ENCODE measurements at places on chromosomes 5 and 9.

DNA sequence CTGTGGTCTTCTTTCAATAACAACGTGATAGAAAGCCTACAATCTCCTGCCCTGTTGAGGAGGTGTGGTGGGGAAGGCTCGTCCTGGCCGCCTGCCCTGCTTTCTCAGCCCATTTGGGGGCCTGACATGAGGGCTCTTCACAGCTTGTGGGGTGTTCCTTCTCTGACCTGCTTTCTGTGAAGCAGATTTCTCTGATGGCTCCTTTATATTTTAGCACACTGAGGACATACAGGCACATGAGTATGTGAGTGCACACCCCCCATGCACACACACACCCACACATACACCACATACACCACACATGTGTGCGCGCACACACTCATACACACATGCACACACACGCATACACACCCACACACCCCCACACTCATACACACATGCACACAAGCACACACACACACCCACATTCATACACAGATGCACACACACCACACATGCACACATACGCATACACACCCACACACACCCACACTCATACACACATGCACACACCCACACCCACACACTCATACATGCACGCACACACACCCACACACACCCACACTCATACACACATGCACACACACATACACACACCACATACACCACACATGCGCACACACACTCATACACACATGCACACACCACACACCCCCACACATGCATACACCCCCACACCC, 117.5 kb downstream of the COL5A1 start:
- DNase-seq, result no peak

- DNase-seq, result no peak
Observed at GRCh38 chr5:9724707-9725106, 94.6 kb upstream of the TAS2R1 start.

DNA sequence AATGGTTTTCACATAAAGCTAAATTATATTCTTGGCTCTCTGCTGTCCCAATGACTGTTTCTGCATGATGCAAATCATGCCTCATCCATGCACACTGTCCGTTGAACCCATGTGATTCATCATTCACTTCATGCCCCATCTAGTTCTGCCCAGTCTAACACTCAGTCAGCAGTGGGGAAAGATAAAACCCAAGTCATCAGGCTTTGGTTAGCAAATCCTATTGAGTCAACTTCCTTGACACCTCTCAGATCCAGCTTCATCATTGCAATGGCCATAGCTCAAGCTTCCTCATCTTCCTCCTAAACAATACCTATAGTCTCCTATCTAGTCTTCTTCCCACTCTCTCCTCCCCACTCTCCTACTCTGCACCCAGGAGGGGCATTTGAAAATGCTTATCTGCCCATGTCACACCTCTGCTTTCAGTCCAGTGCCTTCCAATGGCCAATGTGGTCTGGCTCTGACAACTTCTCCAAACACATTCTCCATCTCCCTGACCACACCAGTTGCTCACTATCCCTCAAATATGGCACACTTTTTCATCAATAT, 266.0 kb upstream of the TRIM32 start:
- no peak for DNase-seq

DNA sequence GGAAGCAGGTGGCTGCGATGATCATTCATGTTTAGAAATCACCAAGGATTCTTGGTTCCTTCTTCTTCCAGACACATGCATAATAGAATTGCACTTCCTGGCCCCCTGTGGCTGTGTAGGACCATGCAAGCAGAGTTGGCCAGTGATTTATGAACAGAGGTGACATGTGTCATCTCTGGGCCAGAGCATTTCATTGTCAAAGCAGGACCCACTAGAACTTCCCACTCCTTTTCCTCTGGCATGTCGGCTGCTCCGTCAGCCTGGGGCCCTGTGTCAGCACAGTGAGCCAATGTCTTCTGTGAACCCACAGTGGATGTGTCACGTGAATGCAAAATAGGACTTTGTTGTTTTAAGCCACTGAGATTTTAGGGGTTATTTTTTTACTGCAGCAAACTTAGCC, 59.2 kb downstream of the HSD17B3 start:
- peak; percentile 23 for DNase-seq

GRCh38 chr9:127283917-127284497, 19.4 kb downstream of the GARNL3 start:
- DNase-seq, result peak; percentile 65

- DNase-seq, result no peak
Observed at GRCh38 chr5:24645483-24645882, 705 bp upstream of the CDH10 start.

DNA sequence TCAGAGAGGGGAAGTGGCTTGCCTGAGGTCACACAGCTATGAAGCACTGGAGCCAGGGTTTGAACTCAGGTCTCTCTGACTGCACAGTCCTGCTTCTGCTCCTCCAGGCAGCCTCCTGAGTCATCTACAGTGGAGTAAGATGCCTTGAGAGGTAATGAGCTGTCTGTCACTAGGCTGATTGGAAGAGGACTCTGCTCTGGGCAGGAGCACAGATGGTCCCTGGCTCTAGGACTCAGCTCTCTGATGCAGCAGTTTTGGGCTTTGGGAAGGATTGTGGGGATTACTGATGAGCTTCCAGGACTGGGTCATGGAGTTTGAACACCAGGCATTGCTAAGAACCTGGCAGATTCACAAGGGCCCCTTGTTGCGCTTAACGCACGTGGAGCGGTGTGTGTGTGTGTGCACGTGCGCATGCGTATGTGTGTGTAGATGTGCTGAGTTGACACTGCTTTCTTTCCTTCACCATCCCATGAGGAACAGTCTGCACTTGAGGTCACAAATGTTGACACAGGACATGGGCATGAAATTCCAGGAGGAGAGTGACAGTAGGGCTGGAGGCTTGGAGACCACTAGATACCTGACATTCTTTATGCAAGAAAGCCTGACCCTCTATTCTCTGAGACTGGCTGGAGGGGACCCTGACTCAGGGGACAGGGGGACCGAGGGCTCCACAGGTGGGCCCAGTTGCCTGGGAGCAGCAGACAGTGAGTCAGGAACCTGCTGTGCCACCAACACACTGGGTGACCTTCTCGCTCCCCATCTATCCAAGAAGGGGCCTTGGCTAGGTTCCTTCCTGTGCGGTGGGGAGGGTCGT, 170.5 kb downstream of the RGS3 start:
- no peak for DNase-seq

- DNase-seq, result no peak
Observed at GRCh38 chr5:158753354-158753753, 346.4 kb downstream of the EBF1 start.

DNA sequence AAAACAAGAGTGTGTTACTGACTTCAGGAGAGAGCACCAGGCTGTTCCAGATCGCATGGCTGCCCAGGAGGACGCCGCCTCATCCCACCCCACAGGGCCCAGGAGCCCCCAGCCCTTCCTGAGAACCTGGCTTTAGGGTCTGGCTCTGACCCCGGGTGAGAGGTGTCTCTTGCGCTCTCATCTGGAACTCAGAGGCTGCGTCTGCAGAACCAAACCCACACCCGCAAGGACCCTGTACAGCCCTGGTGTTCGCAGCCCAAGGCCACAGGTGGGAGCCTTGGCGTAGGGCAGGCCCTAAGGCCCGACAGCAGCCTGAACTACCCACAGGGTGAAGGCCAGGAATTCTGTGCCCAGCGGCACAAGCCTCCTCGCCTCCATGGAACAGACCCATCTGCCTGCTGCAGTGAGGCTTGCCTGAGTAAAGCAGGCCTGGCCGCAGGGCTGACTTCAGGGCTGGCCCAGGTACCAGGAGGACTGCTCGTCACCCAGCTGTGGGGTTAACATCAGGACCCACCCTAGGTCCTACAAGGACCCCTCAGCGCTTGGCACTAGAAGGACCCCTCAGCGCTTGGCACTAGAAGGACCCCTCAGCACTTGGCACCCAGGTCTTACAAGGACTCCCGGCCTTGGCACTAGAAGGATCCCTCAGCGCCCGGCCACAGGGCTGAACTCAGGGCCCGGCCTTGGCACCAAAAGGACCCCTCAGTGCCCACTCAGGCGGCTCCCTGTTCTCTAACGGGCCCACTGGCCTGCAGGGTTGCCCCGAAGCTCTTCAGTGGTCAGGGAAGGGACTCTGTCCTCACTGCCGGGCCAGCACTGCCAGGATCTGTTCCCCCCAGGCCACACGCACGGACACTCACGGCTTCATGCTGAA, 48.2 kb downstream of the NKD2 start:
- no peak for DNase-seq

DNA sequence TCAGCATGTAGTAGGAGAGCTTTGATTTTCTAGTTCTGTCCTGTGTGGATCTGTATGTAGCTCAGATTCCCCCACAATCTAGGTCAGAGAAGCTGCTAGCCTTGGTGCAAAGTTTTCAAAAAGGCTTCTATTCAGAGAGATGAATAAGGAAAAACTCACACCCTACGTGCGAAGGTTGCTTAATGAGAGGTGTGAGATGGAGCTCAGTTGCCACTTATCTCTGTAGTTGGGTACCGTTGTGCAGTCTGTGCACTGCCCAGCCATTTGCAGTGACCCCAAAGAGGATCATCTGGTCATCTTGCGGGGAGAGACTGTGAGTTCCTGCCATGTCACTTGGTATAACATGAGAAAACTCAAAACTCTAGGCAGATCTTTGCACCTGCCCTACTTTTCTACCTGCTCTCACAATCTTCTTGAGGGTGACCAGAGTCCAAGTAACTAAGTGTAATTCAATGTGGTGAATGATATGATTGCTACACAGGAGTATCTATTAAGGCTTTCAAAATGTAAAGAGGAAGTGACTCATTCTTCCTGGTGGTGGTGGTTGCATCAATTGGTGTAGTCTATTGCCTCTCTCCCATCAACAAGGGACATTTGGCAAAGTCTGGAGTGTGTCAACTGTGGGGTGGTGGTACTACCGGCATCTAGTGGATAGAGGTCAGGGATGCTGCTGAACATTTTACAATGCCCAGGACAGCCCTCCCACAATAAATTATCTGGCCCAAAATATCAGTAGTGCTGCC, 65.2 kb downstream of the TMC1 start:
- no peak for DNase-seq

DNA sequence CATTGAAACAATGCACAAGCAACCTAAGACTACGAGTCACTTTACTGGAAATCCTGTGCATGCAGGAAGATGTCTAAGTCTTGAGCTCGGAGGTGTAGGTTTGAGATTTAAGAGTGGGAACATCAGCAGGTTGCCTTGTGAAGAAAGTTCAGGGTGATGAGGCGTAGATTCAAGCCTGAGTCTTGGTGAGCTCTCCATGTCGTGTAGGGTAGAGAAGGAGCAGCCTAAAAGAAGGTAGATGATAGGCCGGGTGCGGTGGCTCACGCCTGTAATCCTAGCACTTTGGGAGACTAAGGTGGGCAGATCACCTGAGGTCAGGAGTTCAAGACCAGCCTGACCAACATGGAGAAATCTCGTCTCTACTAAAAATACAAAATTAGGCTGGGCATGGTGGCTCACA, 30.2 kb upstream of the ANKRD18A start:
- DNase-seq, result no peak

- DNase-seq, result no peak
Observed at GRCh38 chr5:173328844-173329490, 753 bp upstream of the STC2 start.

- no peak for DNase-seq
Observed at GRCh38 chr5:177372910-177373309, 11.3 kb upstream of the SLC34A1 start.

GRCh38 chr9:101029315-101030085, 973 bp downstream of the PLPPR1 start:
- DNase-seq, result peak; percentile 66

- no peak for DNase-seq
Observed at GRCh38 chr9:126449725-126450667, 123.4 kb downstream of the MVB12B start.

DNA sequence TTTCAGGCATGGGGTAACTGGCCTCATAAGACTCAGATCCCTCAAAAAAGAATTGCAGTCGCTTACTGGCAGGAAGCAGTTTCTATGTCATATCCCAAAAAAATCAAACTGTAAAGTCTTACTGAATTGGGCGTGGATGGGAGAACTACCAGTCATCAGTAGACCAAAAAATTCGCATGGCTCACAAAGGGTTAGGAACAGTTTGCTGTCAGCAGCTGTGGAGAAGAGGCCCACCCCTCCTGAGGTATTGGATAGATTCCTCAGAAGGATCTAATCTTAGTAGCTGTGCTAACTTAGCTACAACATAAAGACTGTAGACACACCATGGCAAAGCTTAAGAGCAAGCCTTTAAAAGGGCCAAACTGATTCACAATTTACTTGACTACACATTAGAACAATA, 478.3 kb upstream of the FTMT start:
- DNase-seq, result no peak

- no peak for DNase-seq
Observed at GRCh38 chr9:95004411-95005277, 278.1 kb downstream of the AOPEP start.

All from head of caudate nucleus (tissue), 42 donors.